Spleen (tissue), 13 donors: ENCODE measurements at places on chromosomes 5 and 9. TPM values are rescaled to one million over a fixed set of nuclear protein-coding genes. Genes with fewer than 3 reads are reported as not detected.

DNA sequence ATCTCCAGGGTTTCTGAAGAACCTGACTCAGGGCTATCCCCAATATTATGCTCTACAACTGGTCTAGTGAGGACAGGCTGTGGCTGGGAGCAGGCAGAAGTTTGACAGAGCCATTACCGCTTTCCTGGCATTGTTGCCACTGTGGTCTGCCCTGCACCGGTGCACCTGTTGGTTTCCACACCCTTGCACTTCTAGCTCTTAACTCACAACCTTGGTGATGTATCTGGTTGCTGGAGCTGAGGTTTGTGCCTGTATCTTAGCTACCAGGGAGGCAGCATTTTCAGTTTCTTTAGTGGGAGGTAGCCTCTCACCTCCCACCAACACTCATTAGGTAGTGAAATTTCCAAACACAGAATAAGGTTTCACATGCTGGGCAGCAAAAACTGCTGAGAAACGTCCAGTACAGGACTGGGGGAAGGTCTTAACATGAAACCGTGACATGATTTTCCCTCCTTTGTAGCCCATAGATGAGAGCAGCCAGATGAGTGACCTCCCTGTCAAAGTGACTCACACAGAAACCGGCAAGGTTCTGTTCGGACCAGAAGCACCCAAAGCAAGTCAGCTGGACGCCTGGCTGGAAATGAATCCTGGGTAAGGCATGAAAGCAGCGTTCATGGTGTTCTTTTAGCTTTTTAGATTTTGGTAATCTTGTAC is 57.7 kb downstream of the SMARCA2 start:
- no peaks in the 10 kb centered on the region for H3K4me1 ChIP-seq
- H3K27ac ChIP-seq: no peak overlapping the region
- no peak for DNase-seq
- H3K27me3 ChIP-seq: no peaks in the 10 kb centered on the region
- no peak overlapping the region for H3K4me3 ChIP-seq

GRCh38 chr9:137482094-137482781 is 23.1 kb upstream of the NSMF start:
- H3K36me3 ChIP-seq: no peaks in the 10 kb centered on the region
- no peak overlapping the region for H3K4me3 ChIP-seq
- peak; percentile 73 for DNase-seq
- H3K27me3 ChIP-seq: no peaks in the 10 kb centered on the region

- H3K36me3 ChIP-seq: no peaks in the 10 kb centered on the region
- peak overlapping the region; percentile 44 for H3K27ac ChIP-seq
- peaks cover 20% of the 10 kb centered on the region for H3K4me1 ChIP-seq
- DNase-seq: peak; percentile 86
- H3K4me3 ChIP-seq: no peak overlapping the region
Observed at GRCh38 chr5:58922461-58923171, 339.7 kb downstream of the RAB3C start.

DNA sequence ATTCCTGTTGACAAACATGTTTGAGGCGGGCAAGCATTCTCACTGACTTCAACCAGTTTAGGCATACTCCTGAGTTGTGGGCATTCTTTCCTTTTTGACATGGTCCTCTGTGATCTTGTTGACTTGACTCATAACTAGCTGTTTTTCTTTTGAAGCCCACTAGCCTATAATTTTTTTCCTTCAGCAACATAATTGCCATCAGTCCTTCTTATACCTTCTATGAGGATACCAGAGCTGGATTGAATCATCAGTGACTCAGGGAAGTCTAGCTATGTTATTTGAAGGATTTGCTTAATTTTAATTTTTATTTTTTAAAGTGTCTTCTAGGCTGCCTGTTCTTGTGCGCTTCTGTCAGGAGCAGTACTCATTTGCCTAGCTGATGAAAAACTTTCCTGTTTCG is 259.5 kb downstream of the NR3C1 start:
- H3K27me3 ChIP-seq: no peaks in the 10 kb centered on the region
- H3K4me3 ChIP-seq: no peak overlapping the region
- no peak for DNase-seq
- H3K27ac ChIP-seq: no peak overlapping the region
- H3K4me1 ChIP-seq: peaks cover 19% of the 10 kb centered on the region

DNA sequence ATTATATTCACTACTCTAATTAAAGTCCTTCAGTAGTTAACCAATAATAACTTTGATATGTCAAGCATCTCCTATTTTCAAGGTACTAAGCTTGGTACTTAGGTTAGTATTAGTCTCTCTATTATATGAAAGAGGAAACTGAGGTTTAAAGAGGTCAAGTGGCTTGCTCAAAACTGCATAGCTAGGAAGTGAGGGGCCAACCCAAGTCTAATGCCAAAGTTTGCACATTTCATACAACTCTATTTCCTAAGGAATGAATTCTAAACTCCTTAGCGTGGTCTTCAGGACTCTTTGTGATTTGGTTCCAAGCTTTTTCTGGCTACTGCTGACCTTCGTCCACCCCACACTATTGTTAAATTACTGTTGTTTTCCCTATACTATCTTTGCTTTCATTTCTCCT is 9.9 kb upstream of the SHOC1 start:
- H3K4me1 ChIP-seq: no peaks in the 10 kb centered on the region
- no peak overlapping the region for H3K4me3 ChIP-seq
- H3K27me3 ChIP-seq: no peaks in the 10 kb centered on the region
- DNase-seq: no peak
- no peak overlapping the region for H3K27ac ChIP-seq

- no peak overlapping the region for H3K4me3 ChIP-seq
- no peak overlapping the region for H3K27ac ChIP-seq
- H3K36me3 ChIP-seq: peaks cover 89% of the 10 kb centered on the region
- H3K4me1 ChIP-seq: peaks cover 87% of the 10 kb centered on the region
- no peaks in the 10 kb centered on the region for H3K27me3 ChIP-seq
Observed at GRCh38 chr5:1511048-1511447, 12.7 kb downstream of the LPCAT1 start.

- H3K4me3 ChIP-seq: no peak overlapping the region
- H3K4me1 ChIP-seq: peaks cover 3% of the 10 kb centered on the region
- H3K27ac ChIP-seq: no peak overlapping the region
- no peaks in the 10 kb centered on the region for H3K27me3 ChIP-seq
- no peak for DNase-seq
Observed at GRCh38 chr9:20379804-20380225, 242.5 kb downstream of the MLLT3 start.

DNA sequence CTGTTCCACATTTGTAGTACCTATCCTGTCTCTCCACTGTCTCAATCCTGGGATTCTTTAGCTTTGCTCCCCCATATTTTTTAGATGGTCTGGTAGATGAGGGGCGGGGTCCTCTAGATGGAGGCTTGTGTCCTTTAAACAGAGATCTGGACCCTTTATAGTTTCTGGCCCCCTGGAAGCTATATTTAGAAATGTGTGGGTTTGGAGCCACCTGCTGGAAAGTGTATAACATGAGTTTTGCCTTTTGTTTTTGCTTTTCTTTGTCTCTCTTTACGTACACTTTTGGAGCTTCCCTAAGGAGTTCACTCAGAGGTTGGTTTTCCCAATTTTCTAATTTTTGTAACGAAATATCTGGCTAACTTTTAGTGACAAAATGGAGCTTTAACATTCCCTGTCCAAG is 110.7 kb downstream of the CFAP95 start:
- no peak overlapping the region for H3K27ac ChIP-seq
- H3K4me1 ChIP-seq: no peaks in the 10 kb centered on the region
- no peak for DNase-seq
- no peak overlapping the region for H3K4me3 ChIP-seq
- H3K27me3 ChIP-seq: no peaks in the 10 kb centered on the region

DNA sequence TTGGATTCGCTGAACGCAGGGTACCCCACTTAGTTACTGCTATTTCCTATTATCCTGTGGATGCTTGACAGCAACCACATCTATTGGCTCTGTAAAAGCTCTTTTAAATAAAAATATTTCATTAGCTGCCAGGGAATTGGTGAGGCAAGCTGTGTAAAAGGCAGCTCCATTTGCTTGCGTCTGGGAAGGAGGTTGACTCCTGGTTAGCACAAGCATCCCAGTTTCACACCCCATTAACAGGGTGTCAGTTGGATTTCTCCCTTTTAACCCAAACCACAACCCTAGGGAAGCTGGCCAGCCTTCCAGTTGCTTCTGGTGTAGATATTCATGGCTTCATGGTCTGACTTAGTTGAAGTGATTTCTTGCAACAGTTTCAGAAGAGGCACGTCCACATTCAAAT is 151.0 kb downstream of the GPBP1 start:
- no peak for DNase-seq
- H3K27me3 ChIP-seq: no peaks in the 10 kb centered on the region
- no peaks in the 10 kb centered on the region for H3K36me3 ChIP-seq

GRCh38 chr5:138792195-138792790 is 39.1 kb downstream of the CTNNA1 start:
- H3K27ac ChIP-seq: no peak overlapping the region
- H3K4me3 ChIP-seq: no peak overlapping the region
- H3K36me3 ChIP-seq: peaks cover under 1% of the 10 kb centered on the region

GRCh38 chr9:18477719-18478118 is 3.8 kb downstream of the ADAMTSL1 start:
- DNase-seq: no peak
- H3K36me3 ChIP-seq: no peaks in the 10 kb centered on the region
- H3K4me1 ChIP-seq: no peaks in the 10 kb centered on the region
- H3K4me3 ChIP-seq: no peak overlapping the region

DNA sequence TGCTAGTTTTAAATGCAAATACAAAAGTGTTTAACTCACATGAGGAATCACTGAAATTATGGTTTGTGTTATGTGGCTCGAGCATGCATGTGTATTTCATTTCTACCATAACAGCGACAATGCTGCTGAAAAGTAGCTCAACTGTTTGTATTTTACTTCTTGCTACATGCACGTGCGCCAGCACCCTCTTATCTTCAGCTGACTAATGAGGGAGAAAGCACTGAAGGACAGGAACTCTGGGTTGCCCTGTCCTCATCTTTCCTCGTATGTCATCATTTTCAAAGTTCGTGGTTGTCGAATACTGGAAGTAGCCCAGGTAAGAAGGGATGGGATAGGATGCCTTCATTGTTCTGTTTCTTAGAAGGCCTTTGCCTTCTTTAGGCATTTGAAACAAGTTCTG is 120.3 kb downstream of the SYK start:
- H3K36me3 ChIP-seq: no peaks in the 10 kb centered on the region
- no peaks in the 10 kb centered on the region for H3K27me3 ChIP-seq
- no peak overlapping the region for H3K4me3 ChIP-seq
- H3K27ac ChIP-seq: no peak overlapping the region
- DNase-seq: no peak

- no peak overlapping the region for H3K27ac ChIP-seq
- H3K4me3 ChIP-seq: no peak overlapping the region
- no peaks in the 10 kb centered on the region for H3K27me3 ChIP-seq
- DNase-seq: no peak
- no peaks in the 10 kb centered on the region for H3K4me1 ChIP-seq
- peaks cover 59% of the 10 kb centered on the region for H3K36me3 ChIP-seq
Observed at GRCh38 chr5:80864706-80865435, 95.3 kb upstream of the RASGRF2 start.

- no peak overlapping the region for H3K27ac ChIP-seq
- H3K36me3 ChIP-seq: no peaks in the 10 kb centered on the region
- H3K4me3 ChIP-seq: no peak overlapping the region
- DNase-seq: no peak
Observed at GRCh38 chr5:175032741-175033151, 308.4 kb downstream of the MSX2 start.

- DNase-seq: no peak
- H3K27me3 ChIP-seq: no peaks in the 10 kb centered on the region
- no peak overlapping the region for H3K4me3 ChIP-seq
- H3K27ac ChIP-seq: no peak overlapping the region
- no peaks in the 10 kb centered on the region for H3K4me1 ChIP-seq
Observed at GRCh38 chr9:12906646-12907045, 131.8 kb downstream of the LURAP1L start.

DNA sequence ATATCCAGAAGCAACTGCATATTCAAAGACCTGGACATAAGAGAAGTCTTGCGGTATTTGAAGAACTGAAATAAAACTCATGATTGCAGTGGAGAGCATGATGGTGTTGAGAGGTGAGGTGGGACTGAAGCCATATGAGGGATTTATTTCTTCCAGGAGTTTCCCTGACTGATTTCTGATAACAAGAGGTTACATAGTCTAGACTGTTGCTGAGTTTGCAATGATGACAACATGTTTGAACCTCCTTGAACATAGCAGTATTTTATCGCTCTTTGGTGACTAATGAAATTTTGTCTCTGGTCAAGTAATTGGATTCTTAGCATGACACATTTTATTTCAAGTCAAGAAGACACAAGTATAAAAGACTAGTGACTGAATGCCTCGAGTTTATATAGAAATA is 61.8 kb downstream of the ACTBL2 start:
- no peaks in the 10 kb centered on the region for H3K27me3 ChIP-seq
- H3K27ac ChIP-seq: no peak overlapping the region
- no peak overlapping the region for H3K4me3 ChIP-seq
- no peak for DNase-seq
- no peaks in the 10 kb centered on the region for H3K4me1 ChIP-seq
- H3K36me3 ChIP-seq: no peaks in the 10 kb centered on the region

GRCh38 chr9:8429157-8429556 is 629.6 kb upstream of the DMAC1 start:
- no peak for DNase-seq
- H3K4me1 ChIP-seq: no peaks in the 10 kb centered on the region
- H3K36me3 ChIP-seq: no peaks in the 10 kb centered on the region
- H3K27me3 ChIP-seq: no peaks in the 10 kb centered on the region
- no peak overlapping the region for H3K4me3 ChIP-seq

DNA sequence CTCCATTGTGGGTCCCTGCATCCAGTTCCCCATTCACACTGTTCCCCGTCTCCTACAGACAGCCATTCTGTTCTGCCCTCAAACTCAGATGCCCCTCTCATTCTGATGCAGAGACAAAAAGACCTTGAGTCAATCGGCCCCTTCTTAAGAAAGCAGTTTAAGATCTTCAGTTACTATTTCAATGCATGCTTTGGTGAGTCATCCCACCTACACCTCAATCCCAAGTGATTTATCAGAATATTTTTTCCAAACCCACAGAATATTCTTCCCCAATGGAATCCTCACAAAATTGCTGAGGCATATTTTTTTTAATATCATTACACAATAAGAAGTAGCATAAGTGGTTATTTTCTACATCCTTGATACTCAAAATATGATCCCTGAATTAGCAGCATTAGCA is 92.4 kb upstream of the SLC1A1 start:
- no peaks in the 10 kb centered on the region for H3K27me3 ChIP-seq
- no peaks in the 10 kb centered on the region for H3K36me3 ChIP-seq
- no peaks in the 10 kb centered on the region for H3K4me1 ChIP-seq
- no peak for DNase-seq
- no peak overlapping the region for H3K27ac ChIP-seq

The CCDC180 gene
- 3.3 TPM for polyA plus RNA-seq

The IL17B gene
- 0.30 TPM for polyA plus RNA-seq

The PCDHGB2 gene
- polyA plus RNA-seq: 0.22 TPM

The GZMA gene
- 14.7 TPM for polyA plus RNA-seq

The SIT1 gene
- 71.7 TPM for polyA plus RNA-seq

The PLAC8L1 gene
- polyA plus RNA-seq: 0.29 TPM

The KCNIP1 gene
- 0.46 TPM for polyA plus RNA-seq

The SLC22A5 gene
- 2.9 TPM for polyA plus RNA-seq

The CCDC69 gene
- 37.7 TPM for polyA plus RNA-seq

The DIPK1B gene
- 11.3 TPM for polyA plus RNA-seq
